ENCODE measurements at places on chromosomes 1 and 21.

- no peak for DNase-seq
Measured at GRCh38 chr1:192763756-192764155, 45.1 kb upstream of the RGS2 start.

DNA sequence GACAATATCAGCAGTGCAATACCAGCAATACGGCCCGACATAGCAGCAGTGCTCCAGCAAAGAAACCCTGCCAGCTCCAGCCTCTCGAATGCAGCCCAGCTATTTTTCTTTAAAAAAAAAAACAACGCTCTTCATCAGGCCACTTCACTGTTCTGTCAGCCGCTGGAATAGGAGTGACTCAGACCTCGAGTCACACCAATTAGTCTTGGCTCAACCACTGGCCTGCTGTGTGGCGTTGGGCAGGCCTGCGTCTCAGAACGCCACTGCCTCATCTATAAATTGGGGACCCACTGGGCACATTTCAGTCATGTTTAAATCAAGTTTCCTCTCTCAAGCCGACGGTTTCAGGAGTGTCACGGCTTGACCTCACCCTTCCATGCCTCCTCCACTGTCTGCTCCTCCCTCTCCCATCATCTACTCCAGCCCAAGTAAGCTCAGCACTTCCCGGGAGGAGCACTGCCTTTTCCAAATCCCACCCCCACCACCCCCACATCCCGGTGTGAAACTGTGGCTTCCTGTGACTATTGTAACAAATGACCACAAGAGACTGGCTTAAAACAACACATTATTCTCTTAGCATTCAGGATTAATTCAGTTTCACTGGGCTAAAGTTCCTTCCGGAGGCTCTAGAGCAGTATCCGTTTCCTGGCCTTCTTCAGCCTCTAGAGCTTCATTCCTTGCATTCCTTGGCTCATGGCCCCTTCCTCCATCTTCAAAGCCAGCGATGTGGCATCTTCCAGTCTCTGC, 71.9 kb upstream of the EFHD2 start:
- DNase-seq, result no peak

DNA sequence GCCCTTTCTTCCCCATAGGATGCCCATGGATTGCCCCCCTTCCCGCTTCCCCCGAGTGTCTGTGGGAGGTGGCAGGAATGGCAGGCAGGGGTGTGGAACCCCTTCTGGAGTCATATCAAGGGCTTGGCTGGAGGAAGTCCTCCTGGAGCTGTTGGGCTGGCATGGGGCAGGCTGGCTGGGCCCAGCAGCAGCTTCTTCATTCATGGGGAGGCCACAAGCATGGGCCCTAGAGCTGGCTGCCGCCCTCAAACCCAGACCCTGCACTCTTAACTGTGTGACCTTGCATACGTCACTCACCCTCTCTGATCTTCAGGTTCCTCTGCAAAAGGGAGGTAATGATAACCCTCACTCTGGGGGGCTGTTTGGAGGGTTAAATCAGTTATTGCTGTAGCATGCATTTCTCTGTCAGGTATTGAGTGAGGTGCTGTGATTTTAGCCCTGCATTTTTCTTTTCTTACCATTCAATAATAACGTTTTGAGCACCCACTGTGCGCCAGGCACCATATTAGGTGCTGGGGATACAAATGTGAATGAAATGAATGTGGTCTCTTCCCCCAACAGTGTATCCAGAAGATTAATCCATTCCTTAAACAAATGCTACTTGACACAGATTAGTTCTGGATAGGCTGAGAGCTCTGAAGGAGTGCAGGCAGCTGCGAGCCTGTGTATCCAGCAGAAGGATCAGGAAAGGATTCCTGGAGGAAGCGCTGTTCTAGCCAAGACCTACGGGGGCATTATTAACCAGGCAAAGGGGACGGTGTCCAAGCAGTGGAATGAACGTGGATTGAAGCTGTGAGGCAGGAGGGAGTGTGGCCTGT, 9.3 kb downstream of the PCSK9 start:
- no peak for DNase-seq

GRCh38 chr21:16454399-16454798, 724.6 kb downstream of the USP25 start:
- no peak for DNase-seq

GRCh38 chr1:202589190-202589930, 120.9 kb downstream of the SYT2 start:
- no peak for DNase-seq
